Stimulated activated CD8-positive, alpha-beta memory T cell treated with anti-CD3 and anti-CD28 coated beads, Interleukin-15, amount 100 ng/mL, for 4 hours (primary cell): ENCODE measurements at places on chromosomes 1 and 21.

GRCh38 chr21:45290948-45291612, 3.4 kb upstream of the POFUT2 start:
- DNase-seq, result no peak

GRCh38 chr21:36260030-36260787, 59.8 kb upstream of the MORC3 start:
- DNase-seq, result peak; percentile 8

DNA sequence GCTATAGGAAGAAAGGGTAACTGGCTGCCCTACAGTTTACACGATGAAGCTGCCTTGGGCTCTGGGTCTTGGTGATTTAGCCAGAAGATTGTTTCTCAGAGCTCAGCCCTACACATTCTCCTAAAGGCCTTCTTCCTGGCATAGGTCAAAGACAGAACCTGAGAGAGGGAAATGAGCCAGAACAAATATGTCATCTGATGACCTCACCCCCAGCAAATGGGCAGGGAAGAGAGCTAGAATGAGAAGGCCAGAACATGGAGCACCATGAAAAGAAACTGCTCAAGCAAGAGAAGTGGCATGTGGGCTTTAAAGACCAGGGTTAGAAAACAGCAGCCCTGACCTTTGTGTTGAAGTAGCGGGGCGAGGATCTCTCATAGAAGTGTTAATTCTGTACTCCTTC, 5.5 kb upstream of the ILDR2 start:
- no peak for DNase-seq

- no peak for DNase-seq
These were observed 11.9 kb upstream of the DUSP10 start for GRCh38 chr1:221753828-221754188.

GRCh38 chr1:202807451-202807925, 733 bp downstream of the KDM5B start:
- peak; percentile 44 for DNase-seq

DNA sequence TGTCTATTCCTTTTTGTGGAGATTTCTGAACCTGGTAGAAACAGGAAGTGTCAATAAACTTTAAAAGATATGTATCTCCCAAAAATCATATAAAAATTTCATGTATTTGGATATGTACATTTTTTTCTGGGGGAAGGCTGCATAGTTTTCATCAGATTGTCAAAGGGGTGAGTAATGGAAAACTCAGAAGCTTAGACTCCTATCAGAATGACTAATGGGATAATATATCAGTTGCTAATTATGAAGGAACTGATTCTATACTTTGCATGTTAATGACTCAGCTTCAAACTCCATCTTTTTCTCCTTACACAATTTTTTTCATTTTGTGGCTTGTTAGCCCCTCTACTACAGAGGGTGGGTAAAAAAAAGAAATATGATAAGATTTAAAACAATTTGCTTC, 55.9 kb downstream of the GON4L start:
- DNase-seq, result no peak

GRCh38 chr1:18948913-18949685, 7.4 kb downstream of the IFFO2 start:
- no peak for DNase-seq

- DNase-seq, result no peak
These were observed 1646.5 kb downstream of the MRPL39 start for GRCh38 chr21:23960769-23961168.

DNA sequence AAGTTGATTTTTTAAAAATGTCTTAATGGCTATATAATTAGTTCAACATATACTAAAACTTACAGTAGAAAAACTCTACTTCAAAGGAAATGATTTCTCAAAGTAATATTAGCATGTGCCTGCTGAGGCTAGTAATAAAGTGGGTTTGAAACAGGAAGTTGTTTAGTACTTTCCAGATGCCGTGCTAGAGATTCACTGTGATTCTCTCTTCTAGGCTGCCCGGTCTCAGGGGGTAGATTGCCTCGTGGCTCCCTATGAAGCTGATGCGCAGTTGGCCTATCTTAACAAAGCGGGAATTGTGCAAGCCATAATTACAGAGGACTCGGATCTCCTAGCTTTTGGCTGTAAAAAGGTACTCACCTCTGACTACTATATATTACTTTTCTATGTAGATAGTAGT, 9.1 kb downstream of the EXO1 start:
- no peak for DNase-seq

DNA sequence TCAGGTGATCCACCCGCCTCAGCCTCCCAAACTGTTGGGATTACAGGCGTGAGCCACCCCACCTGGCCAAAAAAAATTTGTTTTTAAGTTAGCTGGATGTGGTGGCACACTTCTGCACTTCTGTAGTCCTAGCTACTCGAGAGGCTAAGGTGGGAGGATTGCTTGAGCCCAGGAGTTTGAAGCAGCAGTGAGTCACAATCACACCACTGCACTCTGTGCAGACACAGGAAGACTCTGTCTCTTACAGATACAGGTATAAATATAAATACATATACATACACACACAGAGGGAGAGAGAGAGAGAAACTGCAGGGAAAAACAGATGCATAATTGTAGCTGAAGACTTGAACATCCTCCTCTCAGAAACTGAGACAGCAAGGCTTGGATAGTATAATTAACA, 34.8 kb upstream of the EPS15 start:
- DNase-seq, result no peak

GRCh38 chr1:22685591-22686059, 25.0 kb upstream of the EPHB2 start:
- no peak for DNase-seq

- no peak for DNase-seq
These were observed 226.1 kb downstream of the DNAH14 start for GRCh38 chr1:225155555-225155954.

DNA sequence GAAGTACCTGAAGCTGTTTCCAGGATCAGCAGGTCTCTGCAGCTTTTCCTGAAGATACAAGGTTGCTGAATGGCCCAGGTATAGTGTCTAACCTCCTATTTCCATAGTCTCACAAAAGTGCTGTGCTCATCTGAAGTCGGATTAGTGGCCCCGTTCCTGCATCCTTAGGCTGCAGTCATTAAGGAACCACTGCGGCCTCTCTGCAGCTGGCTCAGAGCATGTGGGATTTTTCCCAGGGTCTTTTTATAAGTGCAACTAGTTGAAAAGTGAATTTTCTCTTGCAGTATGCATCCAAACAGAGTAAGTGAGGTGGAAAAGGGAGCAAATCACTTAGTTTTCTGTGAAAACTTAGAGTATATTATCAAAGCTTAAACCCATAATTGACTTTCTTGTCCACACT, 565.3 kb upstream of the NEGR1 start:
- DNase-seq, result no peak

DNA sequence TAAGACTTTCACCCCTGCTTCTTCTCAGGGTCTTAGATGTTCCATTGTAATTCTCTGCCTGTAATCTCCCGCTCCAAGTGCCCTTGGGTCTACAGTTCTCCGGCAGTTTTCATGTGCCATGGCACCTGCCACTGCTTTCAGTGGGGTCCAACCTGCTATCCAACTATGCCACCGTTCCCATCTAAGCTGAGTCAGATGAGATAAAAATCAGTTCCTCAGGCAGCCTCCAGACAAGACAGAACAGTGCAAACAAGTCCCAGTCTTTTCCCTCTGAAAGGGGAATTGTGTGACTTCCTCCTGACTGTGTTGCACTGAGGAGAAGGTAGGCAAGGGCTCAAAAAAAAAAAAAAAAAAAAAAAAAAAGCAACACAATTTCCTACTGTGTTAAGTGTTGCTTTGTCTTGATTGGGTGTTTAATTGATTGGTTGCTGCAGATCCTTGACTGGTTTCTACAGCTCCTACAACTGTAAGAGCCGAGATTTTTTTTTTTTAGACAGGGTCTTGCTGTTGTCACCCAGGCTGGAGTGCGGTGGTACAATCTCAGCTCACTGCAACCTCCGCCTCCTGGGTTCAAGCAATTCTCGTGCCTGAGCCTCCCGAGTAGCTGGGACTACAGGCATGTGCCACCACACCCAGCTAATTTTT, 50.7 kb downstream of the EBNA1BP2 start:
- no peak for DNase-seq

DNA sequence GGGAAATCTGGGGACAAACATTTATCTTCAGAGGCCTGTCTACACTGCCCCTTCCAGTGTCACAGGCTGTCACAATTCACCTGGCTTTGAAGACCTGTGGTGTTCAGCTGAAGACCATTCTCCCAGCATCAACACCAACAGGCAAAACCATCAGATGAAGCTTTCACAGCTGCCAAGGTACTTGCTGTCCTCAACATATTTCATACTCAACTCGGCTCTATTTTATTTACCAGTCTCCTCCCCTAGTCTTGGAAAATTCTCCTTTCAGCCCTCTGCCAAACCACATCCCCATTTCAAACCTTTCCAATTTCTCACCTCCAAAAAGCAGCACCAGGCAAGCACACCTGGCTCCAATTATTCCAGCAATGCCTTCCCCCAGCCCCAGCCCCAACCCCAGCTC, 108.8 kb downstream of the TGFBR3 start:
- DNase-seq, result no peak

DNA sequence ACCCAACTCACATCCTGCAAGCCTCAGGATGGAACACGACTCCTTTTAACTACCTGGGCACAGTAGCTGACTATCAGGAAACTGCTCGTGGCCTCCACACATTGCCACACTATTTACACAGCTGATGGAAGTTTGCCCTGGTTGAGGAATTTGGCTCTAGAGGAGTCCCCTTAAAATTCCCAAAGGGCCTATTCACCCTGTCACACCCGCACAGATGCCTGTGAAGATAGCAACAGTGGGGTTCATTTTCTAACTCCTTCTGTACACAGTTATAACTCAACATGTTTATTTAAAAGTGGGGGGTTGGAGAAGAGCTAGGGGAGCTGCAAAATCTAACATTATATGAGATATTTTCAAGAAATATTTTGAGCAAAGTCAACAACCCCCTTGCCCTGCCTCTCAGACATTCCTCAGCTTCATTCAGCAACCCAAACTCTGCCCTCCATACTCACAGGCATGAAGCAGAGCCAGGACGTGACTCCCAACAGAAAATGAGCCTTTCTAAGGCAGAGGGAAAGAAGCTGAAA, 35.8 kb upstream of the CCN1 start:
- no peak for DNase-seq

DNA sequence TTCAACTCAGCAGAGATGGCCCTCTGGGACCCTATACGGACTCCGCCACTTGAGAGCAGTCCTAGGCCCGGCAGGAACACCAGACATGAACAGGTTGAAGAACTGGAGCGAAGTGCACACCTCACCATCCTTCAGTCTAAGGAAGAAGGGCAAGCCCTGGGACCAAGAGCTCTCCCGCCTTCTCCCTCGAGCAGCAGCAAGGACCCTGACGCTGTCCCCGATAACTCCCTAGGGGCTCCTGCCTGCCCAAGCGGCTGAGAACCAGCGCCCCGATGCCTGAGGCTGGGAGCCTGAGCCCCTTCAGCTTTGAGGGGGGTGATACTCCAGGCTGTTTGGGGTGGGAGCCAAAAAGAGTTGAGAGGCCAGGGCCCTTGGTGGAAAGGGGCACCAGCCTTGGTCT, 10.2 kb downstream of the TMEM81 start:
- DNase-seq, result no peak

GRCh38 chr1:228299211-228299610, 91.4 kb downstream of the OBSCN start:
- no peak for DNase-seq

- no peak for DNase-seq
These were observed 39.0 kb upstream of the SYNC start for GRCh38 chr1:32741413-32742198.

DNA sequence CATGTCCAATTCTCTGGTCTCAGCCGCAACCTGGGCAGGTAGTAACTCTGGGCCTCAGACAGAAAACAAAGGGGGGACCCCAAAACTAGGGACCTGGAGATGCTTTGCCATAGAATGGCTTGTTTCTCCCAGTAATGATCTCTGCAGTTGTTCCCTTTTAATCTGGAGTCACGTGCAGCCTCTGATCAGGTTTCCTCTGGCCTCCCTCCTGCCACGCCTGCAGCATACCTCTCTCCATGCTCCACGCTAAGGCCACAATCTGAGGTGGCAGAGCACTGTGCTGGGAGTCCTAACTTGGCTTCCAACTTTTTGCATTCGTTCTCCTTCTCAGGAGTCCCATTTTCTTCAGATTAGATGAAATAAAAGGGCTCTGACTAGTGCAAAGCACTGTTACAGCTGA, 1.9 kb downstream of the PABPC4 start:
- DNase-seq, result no peak

DNA sequence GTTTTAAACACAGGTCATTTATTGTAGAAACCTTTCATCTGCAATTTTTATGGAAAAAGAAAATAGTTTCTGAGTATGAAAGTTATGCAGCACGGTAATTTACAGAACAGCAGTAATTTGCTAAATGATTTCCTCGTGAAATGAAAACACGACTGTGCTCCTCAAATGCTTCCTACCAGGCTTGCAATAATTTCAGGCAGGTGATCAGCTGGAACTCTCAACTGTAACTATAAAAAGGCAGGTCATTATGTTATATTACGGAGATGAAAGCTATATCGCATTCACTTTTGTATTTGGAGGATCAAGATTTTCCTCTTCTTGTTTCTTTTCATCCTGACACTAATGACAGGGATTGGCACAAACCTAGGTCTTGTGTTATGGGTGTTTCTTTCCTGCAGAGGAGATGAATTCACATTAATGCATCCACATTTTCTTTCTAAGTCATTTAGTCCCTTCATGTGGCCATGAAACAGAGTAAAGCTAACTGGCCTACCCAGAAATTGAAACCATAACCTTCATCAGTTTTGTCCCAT, 57.4 kb downstream of the SAMSN1 start:
- DNase-seq, result no peak

DNA sequence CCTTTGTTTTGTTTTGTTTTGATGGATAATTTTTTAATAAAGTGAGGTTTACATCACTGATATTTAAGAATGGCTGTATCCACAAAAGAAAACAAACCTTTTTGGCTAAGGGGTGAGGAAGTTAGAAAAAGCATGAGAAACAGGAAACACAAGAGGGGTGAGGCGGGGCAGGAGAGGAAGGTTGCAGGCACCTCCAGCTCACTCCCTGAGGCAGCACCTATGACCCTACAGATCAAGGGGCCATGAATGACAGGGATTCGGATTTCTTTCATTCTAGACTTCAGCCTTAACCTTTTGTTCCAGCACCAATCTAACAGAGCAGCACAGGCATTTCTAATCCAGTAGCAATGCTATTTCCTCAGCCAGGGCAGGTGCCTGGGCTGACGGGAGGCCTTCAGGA, 4.4 kb downstream of the CLCA4 start:
- DNase-seq, result no peak
